Thyroid gland (tissue), 4 donors: ENCODE measurements at places on chromosomes 5 and 9. TPM values are rescaled to one million over a fixed set of nuclear protein-coding genes. Genes with fewer than 3 reads are reported as not detected.

- H3K4me3 ChIP-seq, result no peak overlapping the region
- H3K27ac ChIP-seq, result no peak overlapping the region
- H3K36me3 ChIP-seq, result no peaks in the 10 kb centered on the region
- no peaks in the 10 kb centered on the region for H3K4me1 ChIP-seq
- no peaks in the 10 kb centered on the region for H3K27me3 ChIP-seq
These were observed 243.6 kb downstream of the AP3B1 start for GRCh38 chr5:78050888-78051287.

- H3K27ac ChIP-seq, result no peak overlapping the region
- no peaks in the 10 kb centered on the region for H3K36me3 ChIP-seq
- H3K4me3 ChIP-seq, result no peak overlapping the region
- no peak for DNase-seq
- no peaks in the 10 kb centered on the region for H3K27me3 ChIP-seq
These were observed 19.0 kb upstream of the ARL14EPL start for GRCh38 chr5:116013207-116013785.

DNA sequence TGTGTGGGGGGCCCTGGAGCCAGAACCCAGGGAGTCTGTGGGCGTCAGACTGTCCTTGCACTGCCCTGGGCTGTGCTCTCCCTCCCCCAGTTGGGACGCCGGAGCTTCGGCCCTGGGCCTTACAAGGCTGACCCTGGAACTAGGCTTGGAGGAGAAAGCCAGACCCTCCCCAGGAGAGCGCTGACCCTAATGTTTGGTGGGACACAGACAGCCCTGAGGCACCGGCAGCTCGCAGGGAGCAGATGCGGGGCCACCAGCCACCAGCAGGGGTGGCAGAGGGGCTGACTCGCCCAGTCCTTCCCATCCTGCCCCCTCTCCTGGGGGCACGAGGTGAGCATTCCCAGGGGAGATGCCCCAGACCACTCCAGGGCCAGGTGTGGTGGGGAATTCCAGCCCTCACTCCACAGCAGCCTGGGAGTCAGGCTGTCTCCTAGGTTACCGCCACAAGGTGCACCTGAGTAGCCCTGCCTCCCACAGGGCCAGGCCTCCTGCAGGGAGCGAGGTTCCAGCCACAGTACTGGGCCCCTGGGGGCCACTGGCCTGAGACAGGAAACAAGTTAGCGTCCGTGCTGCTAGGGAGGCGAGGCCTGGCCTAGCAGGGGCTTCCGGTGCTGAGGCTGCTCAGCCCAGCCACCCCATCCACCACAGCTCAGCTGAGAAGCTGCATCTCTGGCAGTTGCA is 134.6 kb downstream of the OLFM1 start:
- H3K4me1 ChIP-seq, result peaks cover 9% of the 10 kb centered on the region
- H3K4me3 ChIP-seq, result no peak overlapping the region
- no peaks in the 10 kb centered on the region for H3K27me3 ChIP-seq

DNA sequence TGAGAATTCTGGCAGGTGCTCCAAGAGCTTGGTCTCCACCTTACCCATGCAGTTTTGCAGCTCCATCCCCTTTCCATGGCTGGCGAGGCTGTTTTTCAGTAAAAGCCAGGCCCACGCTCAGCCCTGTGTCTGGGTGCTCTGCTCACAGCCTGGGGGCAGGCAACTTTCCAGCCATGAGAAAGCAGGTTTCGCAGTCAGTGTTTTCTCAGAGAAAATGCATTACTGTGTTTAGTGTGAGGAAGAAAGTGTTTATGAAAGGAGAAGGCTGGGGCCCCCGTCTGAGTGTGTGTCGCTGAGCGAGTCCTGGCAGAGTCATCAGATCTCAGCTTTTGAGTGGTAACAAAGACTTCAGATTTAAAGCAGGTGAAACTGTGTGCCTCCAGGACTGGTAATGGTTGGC is 248.1 kb downstream of the IRX1 start:
- no peaks in the 10 kb centered on the region for H3K27me3 ChIP-seq
- H3K36me3 ChIP-seq, result no peaks in the 10 kb centered on the region
- peaks cover 19% of the 10 kb centered on the region for H3K4me1 ChIP-seq
- DNase-seq, result peak; percentile 64

- H3K27ac ChIP-seq, result no peak overlapping the region
- no peaks in the 10 kb centered on the region for H3K36me3 ChIP-seq
- H3K4me3 ChIP-seq, result no peak overlapping the region
These were observed 277.9 kb downstream of the GAS1 start for GRCh38 chr9:86669422-86669821.

- no peak overlapping the region for H3K4me3 ChIP-seq
- no peaks in the 10 kb centered on the region for H3K27me3 ChIP-seq
- no peak overlapping the region for H3K27ac ChIP-seq
- DNase-seq, result peak; percentile 33
These were observed 476.4 kb downstream of the KDM4C start for GRCh38 chr9:7234144-7234543.

DNA sequence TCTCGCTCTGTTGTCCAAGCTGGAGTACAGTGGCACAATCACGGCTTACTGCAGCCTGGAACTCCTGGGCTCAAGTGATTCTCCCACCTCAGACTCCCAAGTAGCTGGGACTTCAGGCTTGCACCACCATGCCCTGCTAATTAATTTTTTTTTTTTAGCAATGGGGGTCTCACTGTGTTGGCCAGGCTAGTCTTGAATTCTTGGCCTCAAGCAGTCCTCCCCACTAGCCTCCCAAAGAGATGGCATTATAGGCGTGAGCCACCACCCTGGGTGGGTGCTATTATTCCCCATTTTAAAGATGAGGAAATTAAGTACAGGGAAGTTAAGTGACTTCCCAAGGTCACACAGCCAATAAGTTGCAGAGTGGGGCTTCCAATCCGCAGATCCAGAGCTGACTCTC is 1.7 kb downstream of the NNT start:
- H3K27me3 ChIP-seq, result no peaks in the 10 kb centered on the region
- H3K4me1 ChIP-seq, result peaks cover 20% of the 10 kb centered on the region
- peaks cover 4% of the 10 kb centered on the region for H3K36me3 ChIP-seq
- no peak overlapping the region for H3K4me3 ChIP-seq

Gene SPINK6
- not detected for total RNA-seq

Gene LCN12
- total RNA-seq, result 68.3 TPM

Gene OR1Q1
- total RNA-seq, result not detected

Gene ESM1
- not detected for total RNA-seq

Gene ODF2
- total RNA-seq, result 22.4 TPM

DNA sequence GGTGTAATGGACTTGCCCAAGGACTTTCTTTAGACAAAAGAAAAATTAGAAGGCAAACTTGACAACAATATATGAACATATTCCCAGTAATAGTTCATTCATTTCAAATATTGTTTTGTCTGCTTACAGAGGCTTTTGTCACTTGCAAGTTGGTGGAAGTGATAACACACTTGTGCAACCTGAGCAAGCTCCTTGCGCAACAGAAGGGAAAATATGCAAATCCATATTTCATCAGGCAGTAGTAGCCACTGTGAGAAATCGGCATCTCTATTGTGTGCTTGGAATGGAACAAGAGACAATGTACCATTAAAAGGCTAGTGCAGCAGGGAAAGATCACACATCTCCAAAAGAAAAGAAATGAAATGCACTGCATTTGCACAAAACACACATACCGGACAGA is 125.3 kb upstream of the RASEF start:
- DNase-seq, result no peak
- no peaks in the 10 kb centered on the region for H3K4me1 ChIP-seq
- no peak overlapping the region for H3K27ac ChIP-seq
- H3K36me3 ChIP-seq, result no peaks in the 10 kb centered on the region
- no peak overlapping the region for H3K4me3 ChIP-seq
- H3K27me3 ChIP-seq, result no peaks in the 10 kb centered on the region

Gene FOXD4L6
- total RNA-seq, result not detected

Gene ABO
- 15.7 TPM for total RNA-seq

DNA sequence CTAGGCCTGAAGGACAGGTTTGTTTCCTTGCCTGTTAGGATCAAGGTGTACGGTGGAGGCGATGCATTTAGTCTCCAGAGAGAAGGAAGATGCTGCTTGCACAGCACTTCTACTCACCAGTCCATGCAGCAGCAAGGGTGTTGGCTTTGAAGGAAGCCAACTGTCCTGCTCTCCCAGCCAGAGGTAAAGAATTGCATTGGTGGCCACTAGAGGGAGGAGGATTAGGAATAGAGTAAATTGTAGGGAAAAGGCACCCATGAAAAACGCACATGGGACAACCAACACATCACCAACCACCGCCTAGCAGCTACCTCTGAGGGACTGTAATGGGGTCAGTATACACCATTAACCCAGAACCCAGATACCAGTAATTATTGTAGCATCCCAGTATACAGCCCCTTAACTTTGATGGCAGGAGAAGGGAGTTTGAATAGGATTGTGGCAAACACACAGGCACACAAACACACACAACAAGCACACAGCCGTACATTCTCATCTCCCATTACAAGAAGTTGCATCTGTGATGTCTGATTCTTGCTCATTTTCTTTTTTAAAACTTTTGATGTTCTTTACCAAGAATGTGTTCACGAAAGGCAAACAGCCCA is 267.7 kb downstream of the ADAMTS6 start:
- H3K4me3 ChIP-seq, result no peak overlapping the region
- H3K27ac ChIP-seq, result no peak overlapping the region
- H3K4me1 ChIP-seq, result no peaks in the 10 kb centered on the region
- H3K27me3 ChIP-seq, result no peaks in the 10 kb centered on the region

DNA sequence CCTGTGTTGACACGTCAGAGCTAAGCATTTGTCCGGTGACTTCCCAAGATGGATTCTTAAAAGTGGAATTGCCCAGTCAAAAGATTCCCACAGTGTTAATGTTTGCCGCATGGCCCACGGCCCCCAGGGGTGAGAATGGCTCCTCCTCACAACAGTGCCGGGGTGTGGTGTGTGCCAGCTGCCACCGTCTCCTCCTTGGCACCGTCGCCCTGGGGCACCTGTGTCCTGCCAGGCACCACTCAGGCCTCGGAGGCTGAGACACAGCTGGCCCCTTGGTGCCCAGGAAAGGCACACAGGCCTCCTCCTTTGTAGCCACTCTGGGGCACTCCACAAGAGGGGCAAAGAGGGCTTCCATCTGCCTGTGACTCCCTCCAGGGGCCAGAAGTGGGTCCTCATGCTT is 4.3 kb downstream of the KCNT1 start:
- no peak overlapping the region for H3K4me3 ChIP-seq
- no peaks in the 10 kb centered on the region for H3K27me3 ChIP-seq
- no peaks in the 10 kb centered on the region for H3K36me3 ChIP-seq
- H3K27ac ChIP-seq, result no peak overlapping the region
- no peak for DNase-seq

GRCh38 chr9:120891245-120891883 is 14.4 kb upstream of the PHF19 start:
- no peak for DNase-seq
- no peak overlapping the region for H3K4me3 ChIP-seq
- no peak overlapping the region for H3K27ac ChIP-seq
- H3K4me1 ChIP-seq, result no peaks in the 10 kb centered on the region
- no peaks in the 10 kb centered on the region for H3K27me3 ChIP-seq
- no peaks in the 10 kb centered on the region for H3K36me3 ChIP-seq

GRCh38 chr9:134948149-134948548 is 30.4 kb upstream of the FCN1 start:
- no peaks in the 10 kb centered on the region for H3K36me3 ChIP-seq
- no peaks in the 10 kb centered on the region for H3K4me1 ChIP-seq
- no peaks in the 10 kb centered on the region for H3K27me3 ChIP-seq
- DNase-seq, result no peak
- H3K27ac ChIP-seq, result no peak overlapping the region

Gene CCIN
- not detected for total RNA-seq

DNA sequence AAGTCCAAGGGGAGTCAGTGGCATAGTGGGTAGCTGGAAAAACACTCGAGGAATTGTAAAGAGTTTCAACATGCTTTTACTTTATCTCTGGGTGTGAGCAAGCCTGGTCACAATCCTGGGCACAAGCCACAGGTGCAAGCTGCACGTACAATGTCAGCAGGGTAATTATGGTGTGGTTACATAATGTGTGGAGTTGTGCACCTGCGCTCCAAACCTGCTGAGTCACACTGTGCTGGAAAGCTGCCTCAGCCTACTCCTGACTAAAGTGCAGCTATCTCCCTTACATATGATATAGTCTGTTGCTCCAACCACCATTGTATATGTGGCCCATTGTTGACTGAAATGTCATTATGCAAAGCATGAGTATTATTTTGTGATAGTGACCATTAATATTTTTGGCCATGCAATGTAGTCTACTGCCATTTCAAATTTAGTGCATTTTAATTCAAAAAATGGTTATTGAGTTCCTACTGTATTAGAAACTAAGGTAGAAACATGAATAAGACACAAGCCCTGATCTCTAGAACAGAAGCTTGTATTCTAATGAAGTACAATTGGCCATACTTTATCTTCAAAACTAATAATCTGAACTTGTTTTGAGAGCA is 160.9 kb upstream of the SLC30A5 start:
- no peaks in the 10 kb centered on the region for H3K36me3 ChIP-seq
- no peaks in the 10 kb centered on the region for H3K4me1 ChIP-seq
- no peaks in the 10 kb centered on the region for H3K27me3 ChIP-seq
- H3K4me3 ChIP-seq, result no peak overlapping the region

DNA sequence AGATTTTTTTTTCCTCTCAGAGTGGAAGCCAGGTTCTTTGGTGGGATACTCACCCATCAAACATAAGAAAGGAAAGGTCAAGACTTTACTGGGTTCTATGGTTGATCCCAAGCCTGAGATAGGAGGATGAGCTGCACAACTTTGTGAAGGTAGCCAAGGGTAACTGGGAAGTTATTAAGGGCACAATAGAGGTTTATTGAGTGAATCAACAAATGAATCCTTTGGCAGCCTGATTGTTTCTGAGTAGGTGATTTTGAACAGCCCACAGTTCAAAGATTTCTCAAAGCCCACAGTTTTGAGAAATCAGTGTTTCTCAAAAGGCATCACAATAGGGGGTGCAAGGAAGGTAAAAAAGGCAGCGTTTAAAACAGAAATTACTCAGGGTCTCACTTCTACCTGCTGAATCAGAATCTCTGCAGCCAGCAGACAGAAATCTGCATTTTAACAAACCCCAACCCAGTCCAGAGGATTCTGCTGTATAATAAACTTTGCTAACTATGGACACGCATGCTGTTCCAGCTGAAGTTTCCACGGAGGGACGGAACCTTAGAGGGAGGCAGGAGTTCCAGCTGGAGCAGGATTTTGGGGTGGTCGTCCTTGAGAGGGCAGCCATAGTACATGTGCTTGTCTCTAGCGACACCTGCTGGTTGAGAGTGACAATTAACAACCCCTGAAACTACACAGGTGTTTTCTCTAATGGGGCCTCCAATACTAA is 32.7 kb upstream of the FSD1L start:
- H3K27ac ChIP-seq, result no peak overlapping the region
- no peaks in the 10 kb centered on the region for H3K36me3 ChIP-seq
- DNase-seq, result peak; percentile 60
- no peaks in the 10 kb centered on the region for H3K27me3 ChIP-seq
- H3K4me3 ChIP-seq, result no peak overlapping the region

GRCh38 chr5:34695275-34696027 is 39.3 kb downstream of the RAI14 start:
- no peak for DNase-seq
- no peak overlapping the region for H3K27ac ChIP-seq
- no peaks in the 10 kb centered on the region for H3K27me3 ChIP-seq
- no peaks in the 10 kb centered on the region for H3K36me3 ChIP-seq

Gene TMEM267
- total RNA-seq, result 40.4 TPM
